Suppressor macrophage treated with lipopolysaccharide for 4 hours (primary cell): ENCODE measurements at places on chromosomes 1 and 21.

DNA sequence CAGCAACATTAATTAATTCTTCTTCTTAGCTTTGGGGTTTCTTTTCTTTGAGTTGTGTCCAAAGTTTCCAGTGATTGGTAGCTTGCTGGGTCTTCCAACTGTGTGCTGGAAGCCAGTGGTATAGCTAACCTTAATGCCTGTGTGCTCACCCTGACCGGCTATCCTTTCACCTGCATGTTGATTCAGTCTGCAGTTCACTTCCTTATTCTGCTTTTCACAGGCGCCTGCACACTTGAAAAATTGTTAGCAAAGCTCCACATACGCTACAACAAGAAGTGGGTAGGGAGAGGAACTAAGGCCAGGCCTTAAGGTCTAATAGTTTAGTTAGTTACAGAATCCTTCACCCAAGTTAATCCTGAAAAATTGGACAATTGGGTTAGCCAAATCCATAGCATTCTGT lies 35.7 kb downstream of the NCF2 start:
- no peak for DNase-seq

GRCh38 chr1:29473161-29473855 lies 237.0 kb downstream of the PTPRU start:
- DNase-seq = no peak

DNA sequence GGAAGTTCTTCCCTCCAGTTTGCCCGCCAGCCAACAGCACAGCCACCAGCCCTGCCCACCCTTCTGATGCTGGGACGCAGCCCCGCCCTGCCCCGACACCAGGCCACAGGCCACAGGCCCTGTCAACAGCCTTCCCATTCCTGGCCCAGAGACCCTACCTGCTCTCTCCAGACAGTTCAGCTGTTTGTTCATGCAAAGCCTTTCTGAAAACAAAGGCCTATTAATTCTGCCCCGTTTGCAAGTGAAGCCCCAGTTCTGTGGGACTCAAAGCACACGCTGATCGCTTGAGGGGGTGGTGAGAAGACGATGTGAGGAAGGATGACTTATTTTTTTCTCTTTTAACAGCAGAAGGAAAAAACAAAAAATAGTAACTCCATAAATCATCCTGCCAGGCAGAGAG lies 55.4 kb upstream of the KIF26B start:
- no peak for DNase-seq

GRCh38 chr1:20426923-20427322 lies 59.1 kb downstream of the CAMK2N1 start:
- DNase-seq = peak; percentile 54

DNA sequence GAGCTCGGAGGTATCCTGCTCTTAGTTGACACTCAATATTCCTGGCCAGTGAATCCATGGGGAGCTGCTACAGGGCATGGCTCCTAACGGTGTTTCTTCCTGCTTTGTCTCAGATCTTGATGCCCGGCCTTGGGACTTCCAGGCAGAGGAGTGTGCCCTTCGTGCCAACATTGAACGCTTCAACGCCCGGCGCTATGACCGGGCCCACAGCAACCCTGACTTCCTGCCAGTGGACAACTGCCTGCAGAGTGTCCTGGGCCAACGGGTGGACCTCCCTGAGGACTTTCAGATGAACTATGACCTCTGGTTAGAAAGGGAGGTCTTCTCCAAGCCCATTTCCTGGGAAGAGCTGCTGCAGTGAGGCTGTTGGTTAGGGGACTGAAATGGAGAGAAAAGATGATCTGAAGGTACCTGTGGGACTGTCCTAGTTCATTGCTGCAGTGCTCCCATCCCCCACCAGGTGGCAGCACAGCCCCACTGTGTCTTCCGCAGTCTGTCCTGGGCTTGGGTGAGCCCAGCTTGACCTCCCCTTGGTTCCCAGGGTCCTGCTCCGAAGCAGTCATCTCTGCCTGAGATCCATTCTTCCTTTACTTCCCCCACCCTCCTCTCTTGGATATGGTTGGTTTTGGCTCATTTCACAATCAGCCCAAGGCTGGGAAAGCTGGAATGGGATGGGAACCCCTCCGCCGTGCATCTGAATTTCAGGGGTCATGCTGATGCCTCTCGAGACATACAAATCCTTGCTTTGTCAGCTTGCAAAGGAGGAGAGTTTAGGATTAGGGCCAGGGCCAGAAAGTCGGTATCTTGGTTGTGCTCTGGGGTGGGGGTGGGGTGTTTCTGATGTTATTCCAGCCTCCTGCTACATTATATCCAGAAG lies 16.7 kb downstream of the ALX3 start:
- peak; percentile 70 for DNase-seq

- DNase-seq = peak; percentile 60
These were observed 9.0 kb downstream of the CFH start for GRCh38 chr1:196660852-196661251.

DNA sequence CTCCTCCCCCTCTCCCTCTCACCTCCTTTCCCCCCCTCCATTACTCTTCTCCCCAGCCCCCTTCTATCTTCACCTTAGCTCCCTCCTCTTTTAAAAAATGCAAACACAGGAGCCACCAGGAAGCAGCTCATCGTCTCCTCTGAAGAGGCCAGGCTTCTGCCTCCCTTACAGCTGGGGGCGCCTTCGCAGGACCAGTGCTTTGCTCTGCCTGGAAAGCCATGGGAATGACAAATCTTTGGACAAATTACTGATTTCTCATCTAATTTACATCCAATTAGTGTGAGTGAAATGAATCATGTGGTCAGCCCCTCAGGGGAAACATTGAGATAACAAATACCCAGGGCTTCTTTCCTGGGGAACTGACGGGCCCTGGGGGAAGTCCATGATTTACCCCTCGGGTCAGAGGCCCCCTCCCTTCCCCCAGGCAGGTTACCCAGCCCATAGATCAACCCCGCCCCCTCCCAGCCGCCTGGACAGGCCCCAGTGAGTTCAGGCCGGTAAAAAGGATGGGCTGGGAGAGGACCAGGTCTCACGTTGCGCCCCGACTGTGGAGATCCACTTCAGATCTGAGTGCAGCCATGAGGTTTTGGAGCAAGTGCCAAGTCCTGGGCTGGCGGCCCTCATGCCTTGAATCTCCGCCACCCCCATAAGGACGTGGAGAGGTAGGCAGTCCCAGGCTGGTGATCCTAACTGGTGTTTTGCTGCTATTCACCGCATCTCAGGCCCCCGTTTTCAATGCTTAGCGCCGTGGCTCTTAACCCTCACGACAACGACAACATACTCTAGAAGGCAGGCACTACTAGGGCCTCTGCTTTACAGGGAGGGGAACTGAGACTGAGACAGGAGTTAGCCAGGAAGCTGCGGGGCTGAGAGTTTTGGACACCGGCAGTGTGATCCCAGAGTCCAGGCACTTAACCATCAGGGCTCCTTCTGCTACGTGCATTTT lies 300.8 kb downstream of the RRAGC start:
- DNase-seq = no peak

GRCh38 chr1:153939476-153939875 lies 7.0 kb downstream of the DENND4B start:
- no peak for DNase-seq

DNA sequence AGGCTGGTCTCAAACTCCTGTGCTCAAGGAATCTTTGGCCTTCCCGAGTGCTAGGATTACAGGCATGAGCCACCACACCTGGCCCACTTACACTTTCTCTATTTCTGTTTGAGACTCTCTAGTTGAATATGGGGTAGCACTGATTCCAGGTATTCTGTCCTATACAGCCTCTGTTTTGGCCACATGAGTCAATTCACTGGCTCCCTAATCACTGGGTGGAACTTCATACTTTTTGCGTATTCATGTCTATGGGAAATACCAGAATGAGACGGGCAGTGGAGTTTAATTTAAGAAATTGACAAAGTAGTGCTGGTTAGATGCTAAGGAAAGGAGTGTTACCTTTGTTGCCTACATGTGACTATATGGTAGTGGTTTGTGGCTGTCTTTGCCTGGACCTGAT lies 35.5 kb downstream of the MACF1 start:
- DNase-seq = no peak

DNA sequence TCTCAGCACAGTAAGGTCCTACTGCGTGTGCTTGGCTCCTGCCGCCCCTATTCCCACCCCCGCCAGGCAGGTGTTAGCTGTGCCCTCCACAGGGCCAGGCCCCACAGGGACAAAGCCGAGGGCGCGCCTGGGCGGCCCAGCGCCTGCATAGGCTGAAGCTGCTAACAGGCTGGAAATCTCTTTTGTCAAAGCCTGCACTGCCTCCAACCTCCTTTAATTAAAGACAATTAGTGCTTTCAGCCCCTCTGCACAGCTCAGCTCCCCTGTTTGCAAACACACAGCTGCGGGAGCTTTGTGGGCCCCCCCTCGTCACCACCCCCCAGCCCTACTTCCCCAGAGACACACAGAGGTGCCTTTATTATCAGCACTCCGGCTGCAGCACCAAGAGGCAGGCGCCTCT lies 95.9 kb downstream of the EPHB2 start:
- no peak for DNase-seq
